Esophagus squamous epithelium (tissue), 5 donors: ENCODE measurements at places on chromosomes 11 and 22.

GRCh38 chr11:78651923-78652842 is 77.5 kb upstream of the NARS2 start:
- DNase-seq = no peak

- no peak for DNase-seq
These were observed 6.5 kb downstream of the ARSA start for GRCh38 chr22:50621356-50621880.

DNA sequence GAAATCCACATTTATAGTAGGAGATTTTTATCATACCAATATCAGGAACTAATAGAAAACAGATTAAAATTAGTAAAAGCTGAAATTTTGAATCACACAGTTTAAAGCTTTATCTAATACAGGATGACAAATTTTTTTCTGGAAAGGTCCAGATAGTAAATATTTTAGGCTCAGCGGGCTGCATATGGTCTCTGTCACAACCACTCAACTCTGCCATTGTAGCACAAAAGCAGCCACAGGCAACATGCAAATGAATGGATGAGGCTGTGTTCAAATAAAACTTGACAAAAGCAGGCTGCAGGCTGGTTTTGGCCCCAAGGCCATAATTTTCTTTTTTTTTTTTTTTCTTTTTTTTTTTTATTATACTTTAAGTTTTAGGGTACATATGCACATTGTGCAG is 108.2 kb upstream of the CCDC90B start:
- DNase-seq = no peak

DNA sequence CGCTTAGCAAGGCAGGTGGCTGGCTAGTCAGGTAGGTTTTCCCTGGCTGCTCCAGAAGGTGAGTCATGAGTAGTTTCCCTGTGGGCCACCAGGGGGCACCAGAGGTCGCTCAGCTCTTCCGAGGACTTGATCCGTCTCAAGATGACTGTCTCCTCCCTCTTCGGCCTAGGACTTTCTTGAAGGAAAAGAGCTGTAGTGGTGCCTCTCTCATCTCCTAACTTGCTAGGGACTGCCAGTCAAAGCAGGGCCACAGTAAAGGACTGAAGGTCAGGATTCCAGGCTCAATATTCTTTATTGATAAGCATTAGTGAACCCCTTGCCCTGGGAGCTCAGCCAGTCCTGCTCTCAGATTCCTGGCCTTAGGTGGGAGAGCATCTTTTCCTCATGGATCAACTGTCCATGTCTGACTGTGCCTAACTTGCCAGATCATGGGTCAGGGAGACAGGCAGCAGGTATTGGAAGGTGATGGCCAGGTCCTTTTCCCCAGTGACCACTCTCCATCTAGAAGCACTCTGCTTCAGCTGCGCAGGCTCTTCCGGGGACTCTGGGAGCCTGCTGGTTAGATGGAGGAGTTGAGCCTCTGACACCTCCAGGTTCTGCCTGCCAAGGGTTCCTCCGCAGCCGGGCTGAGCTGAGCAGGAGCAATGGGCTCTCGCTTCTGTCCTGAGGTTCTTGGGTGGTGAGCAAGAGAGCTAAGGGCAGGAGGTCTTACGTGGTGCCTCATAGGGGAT is 1.9 kb downstream of the POLD4 start:
- no peak for DNase-seq

GRCh38 chr11:131823772-131824171 is 453.4 kb downstream of the NTM start:
- DNase-seq = no peak

GRCh38 chr11:57761301-57762234 is at the start of gene CTNND1:
CTNND1 (plus strand) TSS chr11:57761802; CDS start chr11:57791479, 29,677 bp downstream.
- no peak for DNase-seq

- no peak for DNase-seq
These were observed 90.6 kb upstream of the AKIP1 start for GRCh38 chr11:8820401-8820800.

DNA sequence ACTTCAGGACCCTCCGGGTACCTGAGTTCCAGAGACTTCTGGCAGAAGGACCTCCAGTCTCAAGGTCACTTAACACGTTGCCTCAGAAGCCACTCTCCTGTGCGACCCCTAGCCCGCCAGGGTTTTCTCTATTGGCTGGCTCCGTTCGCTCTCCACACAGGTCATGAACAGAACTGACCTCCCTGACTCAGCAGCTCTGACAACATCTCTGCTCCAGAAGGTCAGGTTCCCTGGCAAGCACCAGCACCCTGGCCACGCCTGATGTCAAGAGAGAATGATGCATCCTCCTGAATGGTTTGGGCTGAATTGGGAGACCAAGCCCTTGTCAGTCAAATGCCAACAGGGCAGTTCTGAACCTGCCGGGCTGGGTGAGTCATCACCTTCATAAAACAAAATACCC is 84.3 kb upstream of the TMEM45B start:
- DNase-seq = no peak

DNA sequence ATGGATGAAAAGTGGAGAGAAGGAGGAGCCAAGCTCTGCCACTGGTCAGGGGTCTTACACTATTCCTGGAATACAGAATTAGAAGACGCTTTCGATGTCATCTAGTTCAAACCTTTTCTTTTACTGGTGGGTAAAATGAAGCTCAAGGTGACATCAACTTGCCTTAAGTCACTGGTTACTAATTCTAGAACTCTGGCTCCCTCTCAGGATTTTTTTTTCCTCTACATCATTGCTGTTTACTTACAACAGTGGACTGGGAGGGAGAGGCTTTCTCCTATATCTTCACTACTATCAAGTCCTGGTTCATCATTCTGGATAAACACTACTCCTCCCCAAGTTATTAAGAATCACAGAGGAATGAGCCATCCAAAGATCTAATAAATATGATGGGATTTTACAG is 82.9 kb downstream of the ETS1 start:
- DNase-seq = no peak

- DNase-seq = no peak
These were observed 38.0 kb downstream of the MPPED1 start for GRCh38 chr22:43449831-43450225.

GRCh38 chr11:40732132-40732531 is 727.3 kb downstream of the LRRC4C start:
- DNase-seq = no peak

GRCh38 chr11:81744336-81745116 is 989.1 kb downstream of the FAM181B start:
- no peak for DNase-seq

DNA sequence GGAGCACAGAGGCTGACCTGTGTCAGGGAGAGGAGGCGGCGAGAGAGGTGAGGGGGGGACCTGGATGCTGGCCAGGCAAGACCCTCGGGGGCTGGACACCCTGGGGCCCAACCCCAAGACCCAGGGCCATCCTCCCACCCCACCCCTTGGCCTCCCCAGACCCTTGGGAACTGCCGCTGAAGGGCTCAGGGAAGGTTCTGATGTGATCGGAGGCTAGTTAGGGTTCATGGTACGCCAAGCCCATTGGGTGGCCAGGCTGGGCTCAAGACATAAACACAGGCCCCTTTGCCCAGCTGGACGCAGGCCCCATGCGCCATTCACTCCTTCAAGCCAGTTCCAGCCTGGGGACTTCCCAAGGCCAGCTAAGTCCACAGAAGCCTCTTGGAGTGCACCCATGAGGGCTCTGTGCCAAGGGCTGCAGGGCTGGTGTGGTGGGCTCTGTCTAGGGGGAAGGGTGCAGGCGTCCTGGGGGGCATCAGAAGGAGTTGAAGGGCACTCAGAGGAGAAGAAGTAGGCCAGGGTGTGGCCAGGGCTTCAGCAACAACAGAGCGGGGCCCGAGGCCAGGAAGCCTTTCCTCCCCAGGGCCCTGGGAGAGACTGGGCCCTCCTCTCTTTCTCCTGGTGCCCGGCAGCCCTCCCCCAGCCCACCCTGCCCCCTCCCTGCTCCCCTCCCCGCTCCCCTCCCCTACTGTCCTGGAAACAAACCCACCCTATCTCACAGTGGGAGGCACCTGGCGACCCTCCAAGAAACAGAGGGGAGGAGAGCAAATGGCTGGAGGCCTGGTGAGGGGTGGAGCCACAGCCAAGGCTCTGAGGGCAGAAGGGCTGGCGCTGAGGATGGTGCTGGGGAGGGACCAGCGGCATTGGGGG is 12.9 kb downstream of the TSPAN32 start:
- DNase-seq = no peak

DNA sequence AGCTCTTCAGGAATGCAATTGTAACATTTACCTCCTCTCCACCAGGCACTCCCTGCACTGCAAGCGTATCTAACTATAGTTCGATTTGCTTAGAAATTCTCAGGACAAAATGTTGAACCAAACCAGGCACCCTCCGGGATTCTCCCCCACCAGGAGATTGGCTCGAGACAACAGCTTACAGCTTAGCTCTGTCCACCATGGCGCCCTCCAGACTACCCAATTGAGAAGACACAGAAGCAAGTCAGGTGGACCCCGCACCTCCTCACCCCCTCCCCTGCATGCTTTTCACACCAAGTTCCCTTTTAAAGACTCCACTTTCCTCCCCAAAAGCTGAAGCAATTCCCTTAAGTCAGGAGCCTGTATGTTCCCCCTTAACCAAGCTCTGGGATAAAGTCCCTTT is 34.7 kb upstream of the RFPL3 start:
- no peak for DNase-seq

DNA sequence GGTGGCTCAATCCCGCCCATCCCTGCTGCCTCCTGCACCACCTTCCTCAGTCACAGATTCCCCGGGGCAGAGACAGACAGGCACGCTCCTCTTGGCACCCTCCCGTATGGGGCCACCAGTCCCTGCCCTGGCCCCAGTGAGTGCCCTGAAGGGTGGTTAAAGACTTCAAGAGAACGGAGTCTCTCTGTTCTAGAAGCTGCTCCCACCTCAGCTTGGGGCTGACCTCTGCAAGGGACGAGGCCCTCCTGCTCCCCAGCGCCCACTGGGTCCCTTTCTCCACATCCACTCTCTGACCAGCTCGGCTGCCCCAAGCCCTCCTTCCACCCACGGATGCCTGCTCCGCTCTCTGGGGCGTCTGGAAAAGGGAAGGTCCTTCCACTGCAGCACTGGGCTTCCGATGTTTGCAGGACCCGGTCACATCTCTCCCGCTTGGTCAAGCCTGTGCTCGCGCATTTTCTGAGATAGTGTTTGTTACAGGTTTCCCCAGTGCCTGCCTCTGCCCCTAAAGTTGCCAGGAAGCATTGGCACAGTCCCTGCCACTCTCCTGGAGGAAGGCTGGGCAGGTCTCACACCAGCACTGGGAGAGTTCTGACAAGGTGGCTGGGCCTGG is 1487.9 kb downstream of the TBC1D22A start:
- no peak for DNase-seq

DNA sequence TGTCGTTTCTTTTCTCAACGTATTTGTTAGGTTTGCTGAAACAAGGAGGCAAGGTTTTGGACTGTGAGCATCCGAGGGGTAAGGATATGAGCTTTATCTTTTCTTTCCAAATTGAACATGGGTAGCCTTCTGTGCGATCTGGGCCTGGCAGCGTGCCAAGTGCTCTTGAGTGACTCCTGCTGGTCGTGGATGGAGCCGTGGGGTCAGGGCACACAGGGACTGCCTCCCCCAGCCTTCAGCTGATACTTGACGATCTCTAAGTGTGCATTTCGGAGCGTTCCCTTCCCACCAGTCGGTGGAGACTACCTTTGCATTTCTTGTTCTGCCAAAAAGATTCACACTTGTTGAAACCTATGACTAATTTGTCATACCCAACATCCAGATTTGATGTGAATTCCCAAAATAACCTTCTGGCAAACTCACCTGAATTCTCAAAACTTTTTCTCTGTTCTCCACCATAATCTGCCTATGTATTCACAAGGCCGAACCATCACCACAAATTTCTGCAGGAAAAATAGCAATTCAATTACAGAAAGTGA is 40.1 kb upstream of the CLMP start:
- no peak for DNase-seq

DNA sequence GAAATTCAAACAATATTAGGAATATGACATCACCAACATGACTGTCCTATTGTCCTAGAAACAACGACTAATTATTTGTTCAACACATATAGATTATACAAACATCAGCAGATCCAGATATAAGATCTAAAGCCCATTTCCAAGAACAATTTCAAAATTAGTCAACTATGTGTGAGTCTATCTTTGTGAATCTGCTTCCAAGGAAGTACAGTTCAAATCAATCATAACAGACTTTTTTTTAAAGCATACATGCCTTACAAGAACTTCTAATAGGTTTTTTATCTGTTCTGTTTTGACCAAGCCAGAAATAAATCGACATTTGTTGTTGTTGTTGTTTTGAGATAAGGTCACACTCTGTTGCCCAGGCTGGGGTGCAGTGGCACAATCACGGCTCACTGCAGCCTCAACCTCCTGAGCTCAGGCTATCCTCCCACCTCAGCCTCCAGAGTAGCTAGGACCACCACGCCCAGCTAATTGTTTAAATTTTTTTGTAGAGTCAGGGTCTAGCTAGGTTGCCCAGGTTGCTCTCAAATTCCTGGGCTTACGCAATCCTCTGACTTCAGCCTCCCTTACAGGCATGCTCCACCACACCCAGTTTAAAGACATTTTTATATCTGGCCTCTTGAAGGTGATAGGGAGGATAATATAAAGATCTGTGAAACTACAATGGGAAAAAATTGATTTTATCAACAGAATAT is 54.8 kb downstream of the DENND5A start:
- no peak for DNase-seq

DNA sequence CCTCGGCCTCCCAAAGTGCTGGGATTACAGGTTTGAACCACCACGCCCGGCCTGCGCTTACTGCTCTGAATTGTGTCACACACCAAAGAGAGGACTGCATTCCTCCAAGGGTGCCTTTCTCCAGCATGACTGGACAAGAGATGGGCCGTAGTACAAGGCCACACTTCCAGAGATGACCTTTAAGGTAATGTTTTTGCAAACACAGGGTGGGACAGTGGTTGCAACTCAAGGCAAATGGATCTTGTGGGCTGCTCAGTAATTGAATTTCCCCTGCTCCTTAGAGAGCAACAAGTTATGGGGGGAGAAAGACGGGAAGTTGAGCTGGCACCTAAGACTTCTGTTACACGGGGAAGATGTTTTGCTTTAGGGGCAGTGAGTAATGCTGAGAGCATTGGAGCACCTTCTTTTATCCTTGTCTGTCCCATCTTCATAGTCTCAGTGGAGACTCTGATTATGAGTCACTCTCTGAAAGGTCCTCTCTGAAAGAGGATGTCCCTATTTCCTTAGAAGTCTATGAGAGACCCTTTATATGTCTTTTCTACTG is 66.3 kb downstream of the C11orf91 start:
- no peak for DNase-seq

DNA sequence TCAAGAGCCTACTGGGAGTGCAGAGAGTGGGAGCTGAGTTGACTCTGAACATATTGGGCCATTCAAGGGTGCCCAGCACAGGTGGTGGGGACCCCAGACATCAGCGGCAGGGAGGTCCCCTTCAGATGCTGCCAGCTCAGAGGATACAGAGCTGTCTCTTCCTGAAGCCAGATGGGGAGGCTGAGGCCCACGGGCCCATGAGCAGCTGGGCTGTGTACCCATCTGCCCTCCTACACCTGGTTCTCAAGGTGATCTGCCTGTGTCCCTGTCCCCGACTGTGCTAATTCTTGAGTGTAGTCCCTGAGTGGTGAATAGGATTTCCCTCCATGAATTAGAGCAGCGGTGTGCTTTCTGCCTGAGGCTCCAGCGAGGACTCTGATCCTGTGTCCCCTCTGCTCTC is 76.3 kb downstream of the MICAL2 start:
- no peak for DNase-seq
